Endodermal cell (in vitro differentiated cells): ENCODE measurements at places on chromosomes 11 and 22. TPM values are rescaled to one million over a fixed set of nuclear protein-coding genes. Genes with fewer than 3 reads are reported as not detected.

The OR5D14 gene
- not detected in 2 replicates for total RNA-seq

The ALKBH8 gene
- 6.3 and 7.6 TPM in 2 replicates for total RNA-seq

The FBLN1 gene
- total RNA-seq: 271 to 305 TPM (median 304 TPM) in 3 replicates

The PGA4 gene
- total RNA-seq: 0.52 and 0.62 TPM in 2 replicates

The VSIG10L2 gene
- not detected in 2 replicates for total RNA-seq

The MAPK11 gene
- total RNA-seq: 0.40 and 1.0 TPM in 2 replicates

The DLG2 gene
- 10.6 and 11.4 TPM in 2 replicates for total RNA-seq

The CNGA4 gene
- total RNA-seq: 1.7 to 3.2 TPM (median 2.8 TPM) in 3 replicates

The YIF1A gene
- 70.6 and 78.1 TPM in 2 replicates for total RNA-seq

The DGAT2 gene
- total RNA-seq: 4.9 and 6.0 TPM in 2 replicates

DNA sequence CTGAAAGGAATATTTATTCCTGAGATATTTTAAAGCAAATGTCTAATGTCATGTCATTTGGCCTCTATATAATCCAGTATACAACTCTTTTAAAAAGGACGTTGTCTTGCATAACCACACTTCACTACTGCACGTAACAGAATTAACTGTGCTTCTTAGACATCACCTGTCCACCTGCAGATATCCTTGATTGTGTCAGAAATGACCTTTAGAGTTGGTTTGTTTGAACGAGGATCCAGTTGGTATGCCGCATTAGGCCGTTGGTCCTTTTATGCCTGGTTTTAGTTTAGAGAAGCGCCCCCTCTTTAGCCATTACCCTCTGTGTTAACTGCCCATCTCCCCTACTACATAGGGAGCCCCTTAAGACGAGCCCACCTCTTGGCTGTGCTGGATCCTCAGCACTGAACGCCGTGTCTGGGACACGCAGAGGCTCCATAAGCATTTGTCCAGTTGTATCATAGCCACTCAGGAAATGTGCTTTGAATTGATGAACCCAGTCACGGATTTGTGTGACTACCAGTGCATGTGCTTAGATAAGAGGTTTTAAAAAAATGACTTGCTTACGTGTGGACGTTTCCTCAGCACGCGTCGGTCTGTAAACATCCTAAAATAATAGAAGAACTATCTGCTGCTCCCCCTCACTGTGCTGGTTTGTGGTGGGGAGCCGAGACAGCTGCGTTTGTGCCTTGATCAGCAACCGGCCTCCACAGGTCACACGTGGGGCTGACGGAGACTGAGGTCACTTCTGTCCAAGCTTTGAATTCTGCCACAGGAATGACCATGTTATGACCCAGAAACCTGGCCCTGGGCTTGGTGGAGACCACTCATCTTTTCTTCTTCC is 4.0 kb downstream of the MICAL2 start:
- peaks cover 54% of the 10 kb centered on the region for H3K27me3 ChIP-seq
- H3K4me1 ChIP-seq: peaks cover 5% of the 10 kb centered on the region
- H3K4me3 ChIP-seq: no peak overlapping the region
- no peaks in the 10 kb centered on the region for H3K36me3 ChIP-seq
- no peak for DNase-seq

- H3K4me3 ChIP-seq: no peak overlapping the region
- H3K27me3 ChIP-seq: no peaks in the 10 kb centered on the region
- H3K4me1 ChIP-seq: no peaks in the 10 kb centered on the region
- no peak for DNase-seq
- no peaks in the 10 kb centered on the region for H3K36me3 ChIP-seq
- no peak overlapping the region for H3K27ac ChIP-seq
Measured at GRCh38 chr22:29037340-29037932, 24.2 kb downstream of the C22orf31 start.

- no peaks in the 10 kb centered on the region for H3K36me3 ChIP-seq
- no peak for DNase-seq
- no peak overlapping the region for H3K27ac ChIP-seq
- peaks cover 4% of the 10 kb centered on the region for H3K4me1 ChIP-seq
Measured at GRCh38 chr11:46034041-46034440, 87.2 kb downstream of the PHF21A start.

GRCh38 chr11:110092515-110093406 is at the start of gene ZC3H12C:
ZC3H12C (plus strand) TSS chr11:110093392; CDS start chr11:110093412, 20 bp downstream.
- DNase-seq: peak; percentile 94
- H3K27me3 ChIP-seq: peaks cover 39% of the 10 kb centered on the region
- H3K27ac ChIP-seq: peak within 1 kb of the TSS; percentile 79
- H3K4me3 ChIP-seq: peak within 1 kb of the TSS; percentile 91
- H3K4me1 ChIP-seq: no peaks in the 10 kb centered on the region

DNA sequence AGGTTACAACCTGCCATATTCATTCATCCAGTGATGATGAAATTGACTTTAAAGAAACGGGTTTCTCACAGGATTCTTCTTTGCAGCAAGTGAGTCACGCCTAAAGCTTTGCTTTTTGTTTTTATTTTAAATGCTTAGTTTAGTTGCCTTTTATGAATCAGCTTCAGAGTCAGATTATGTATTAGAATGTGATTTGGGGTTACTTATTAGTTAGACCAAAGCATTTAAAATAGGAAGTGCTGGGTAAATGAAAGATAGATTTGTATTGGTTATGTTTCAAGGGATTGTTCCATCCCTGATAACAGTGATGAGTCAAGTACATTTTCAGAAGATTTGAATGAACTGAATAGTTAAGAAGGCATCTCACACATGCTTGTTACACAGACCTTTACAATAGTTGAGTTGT is 101.3 kb upstream of the GAL start:
- no peak overlapping the region for H3K27ac ChIP-seq
- DNase-seq: no peak
- H3K27me3 ChIP-seq: no peaks in the 10 kb centered on the region
- peaks cover 10% of the 10 kb centered on the region for H3K4me1 ChIP-seq

DNA sequence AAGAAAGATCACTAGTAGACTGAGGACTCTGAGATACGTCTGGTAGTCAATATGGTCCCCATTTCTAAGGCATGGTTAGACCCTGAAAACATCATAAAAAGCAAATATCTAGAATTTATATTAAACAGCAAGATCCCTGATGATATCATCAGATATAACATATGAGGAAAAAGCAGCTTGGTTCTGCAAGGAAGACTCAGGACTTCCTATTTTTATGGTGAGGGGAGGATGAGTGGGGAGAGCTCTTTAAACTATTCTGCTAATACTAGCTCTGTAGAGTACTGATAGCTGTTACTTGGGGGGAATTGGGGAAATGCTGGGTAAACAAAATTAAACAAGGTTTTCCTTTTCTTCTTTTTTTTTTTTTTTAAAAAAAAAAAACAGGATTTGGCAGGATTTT is 235.8 kb downstream of the SWAP70 start:
- no peak overlapping the region for H3K27ac ChIP-seq
- no peaks in the 10 kb centered on the region for H3K27me3 ChIP-seq
- H3K36me3 ChIP-seq: peaks cover 10% of the 10 kb centered on the region
- peaks cover 4% of the 10 kb centered on the region for H3K4me1 ChIP-seq
- H3K4me3 ChIP-seq: no peak overlapping the region
- no peak for DNase-seq

- H3K4me3 ChIP-seq: no peak overlapping the region
- DNase-seq: no peak
- no peak overlapping the region for H3K27ac ChIP-seq
Measured at GRCh38 chr11:115317277-115318185, 186.7 kb downstream of the CADM1 start.

- no peak overlapping the region for H3K4me3 ChIP-seq
- peak; percentile 58 for DNase-seq
- H3K36me3 ChIP-seq: no peaks in the 10 kb centered on the region
- H3K27ac ChIP-seq: peak overlapping the region; percentile 4
- H3K27me3 ChIP-seq: no peaks in the 10 kb centered on the region
Measured at GRCh38 chr11:131977231-131977630, 606.8 kb downstream of the NTM start.

DNA sequence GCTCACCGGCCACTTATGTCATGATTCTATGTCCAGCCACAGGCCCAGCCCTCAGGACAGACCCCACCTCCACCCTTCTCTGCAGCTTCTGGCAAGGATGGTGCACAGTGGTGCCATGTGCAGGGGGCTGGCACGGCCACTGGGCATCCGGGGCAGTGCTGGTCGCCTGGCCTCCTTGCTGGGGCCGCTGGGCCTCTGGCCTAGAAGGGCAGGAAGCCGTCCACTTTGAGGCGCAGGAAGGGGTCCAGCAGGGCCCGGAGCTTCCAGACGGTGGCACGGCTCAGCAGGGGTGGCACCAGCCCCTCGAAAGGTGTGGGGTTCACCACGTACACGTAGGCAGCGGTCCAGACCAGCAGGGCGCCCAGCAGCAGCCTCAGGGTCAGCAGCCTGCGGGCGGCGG is 2.4 kb downstream of the CCDC188 start:
- H3K36me3 ChIP-seq: no peaks in the 10 kb centered on the region
- no peak for DNase-seq
- no peaks in the 10 kb centered on the region for H3K4me1 ChIP-seq
- H3K27me3 ChIP-seq: no peaks in the 10 kb centered on the region
- H3K27ac ChIP-seq: no peak overlapping the region
- no peak overlapping the region for H3K4me3 ChIP-seq

- H3K27me3 ChIP-seq: no peaks in the 10 kb centered on the region
- DNase-seq: no peak
- H3K36me3 ChIP-seq: peaks cover 4% of the 10 kb centered on the region
- H3K4me1 ChIP-seq: peaks cover 6% of the 10 kb centered on the region
Measured at GRCh38 chr11:134228625-134229024, 4.2 kb downstream of the VPS26B start.

DNA sequence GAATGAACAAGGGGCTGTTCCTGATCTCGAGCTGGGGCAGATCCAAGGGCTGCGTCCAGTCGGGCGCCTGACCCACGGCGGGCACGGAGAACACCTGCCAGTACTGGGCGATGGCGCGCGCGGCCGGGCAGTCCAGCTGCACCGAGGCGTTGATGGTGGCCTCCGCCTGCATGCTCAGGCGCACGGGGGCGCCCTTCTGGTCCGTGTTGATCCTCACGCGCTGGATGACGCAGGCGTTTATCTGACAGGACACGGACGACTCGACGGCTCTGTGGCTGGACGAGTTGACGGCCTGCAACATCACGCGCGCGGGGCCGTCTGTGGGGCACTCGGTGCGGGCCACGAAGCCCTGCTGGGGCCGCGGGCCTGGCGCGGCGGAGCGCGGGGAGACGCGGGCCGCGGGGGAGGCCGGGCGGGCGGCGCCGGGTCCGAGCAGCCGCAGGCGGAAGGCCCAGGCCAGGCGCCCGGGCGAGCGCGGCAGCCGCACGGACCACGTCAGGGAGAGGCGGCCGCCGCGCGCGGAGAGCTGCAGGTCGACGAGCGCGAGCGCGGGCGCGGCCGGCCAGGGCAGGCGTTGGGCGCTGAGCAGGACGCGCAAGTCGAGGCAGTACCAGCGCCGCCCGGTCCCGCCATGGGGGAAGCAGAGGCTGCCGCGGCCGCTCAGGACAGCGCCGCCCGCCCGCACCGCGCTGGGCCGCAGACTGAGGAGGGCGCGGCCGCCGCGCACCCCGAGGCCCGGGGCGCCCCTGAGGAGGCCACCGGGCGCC is 511 bp downstream of the PKDREJ start:
- H3K4me1 ChIP-seq: no peaks in the 10 kb centered on the region
- H3K4me3 ChIP-seq: no peak overlapping the region
- H3K27me3 ChIP-seq: peaks cover 63% of the 10 kb centered on the region
- H3K27ac ChIP-seq: no peak overlapping the region

GRCh38 chr11:44226945-44227344 is 83.0 kb downstream of the ALX4 start:
- H3K4me3 ChIP-seq: no peak overlapping the region
- H3K4me1 ChIP-seq: no peaks in the 10 kb centered on the region
- H3K27me3 ChIP-seq: no peaks in the 10 kb centered on the region
- DNase-seq: no peak
- H3K27ac ChIP-seq: no peak overlapping the region

DNA sequence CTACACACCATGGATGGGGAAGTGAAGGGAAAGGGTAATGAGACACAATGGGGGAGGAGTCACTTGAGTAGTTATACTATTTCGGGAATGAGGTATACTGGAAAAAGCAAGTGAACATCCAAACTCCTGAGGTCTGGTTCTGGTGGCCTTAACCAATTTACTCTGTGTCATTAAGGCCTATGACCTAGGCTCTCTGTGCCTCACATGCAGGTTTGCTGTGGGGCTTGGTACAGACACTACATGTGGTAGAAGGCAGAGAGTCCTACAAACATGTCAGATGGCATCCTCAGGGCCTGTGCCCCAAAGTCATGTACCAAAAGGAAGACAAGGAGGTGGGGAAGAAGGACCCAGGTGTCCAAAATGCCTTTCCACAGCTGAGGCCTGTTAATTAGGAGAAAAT is 98.9 kb downstream of the TRIM29 start:
- peak overlapping the region; percentile 56 for H3K4me3 ChIP-seq
- DNase-seq: peak; percentile 18
- no peaks in the 10 kb centered on the region for H3K27me3 ChIP-seq
- no peak overlapping the region for H3K27ac ChIP-seq
- H3K36me3 ChIP-seq: no peaks in the 10 kb centered on the region

- H3K36me3 ChIP-seq: peaks cover 5% of the 10 kb centered on the region
- no peaks in the 10 kb centered on the region for H3K27me3 ChIP-seq
- no peaks in the 10 kb centered on the region for H3K4me1 ChIP-seq
- H3K27ac ChIP-seq: no peak overlapping the region
Measured at GRCh38 chr11:48066881-48067800, 86.8 kb downstream of the PTPRJ start.

DNA sequence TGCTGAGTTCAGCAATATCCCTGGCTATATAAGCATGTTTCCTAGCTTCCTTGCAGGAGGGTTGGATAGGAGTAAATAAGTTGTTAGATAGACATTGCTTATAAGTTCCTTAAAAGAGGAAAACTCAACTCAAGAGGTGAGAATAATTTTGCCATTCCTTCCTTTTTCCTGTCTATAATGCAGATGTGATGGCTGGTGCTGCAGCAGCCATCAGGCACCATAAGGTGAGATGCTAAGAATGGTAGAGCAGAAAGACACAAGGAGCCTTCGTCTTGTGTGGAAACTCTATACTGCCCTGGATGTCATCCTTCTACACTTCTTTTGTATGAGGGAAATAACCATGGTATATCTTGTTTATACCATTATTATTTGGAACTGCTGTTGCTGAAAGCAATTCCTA is 74.5 kb upstream of the GRK3 start:
- H3K4me3 ChIP-seq: no peak overlapping the region
- H3K27ac ChIP-seq: no peak overlapping the region
- H3K4me1 ChIP-seq: no peaks in the 10 kb centered on the region
- H3K36me3 ChIP-seq: no peaks in the 10 kb centered on the region
- no peak for DNase-seq

GRCh38 chr11:11095831-11096723 is 238.2 kb upstream of the ZBED5 start:
- no peak for DNase-seq
- peak overlapping the region; percentile 57 for H3K27ac ChIP-seq
- peaks cover 8% of the 10 kb centered on the region for H3K4me1 ChIP-seq
- no peaks in the 10 kb centered on the region for H3K36me3 ChIP-seq

DNA sequence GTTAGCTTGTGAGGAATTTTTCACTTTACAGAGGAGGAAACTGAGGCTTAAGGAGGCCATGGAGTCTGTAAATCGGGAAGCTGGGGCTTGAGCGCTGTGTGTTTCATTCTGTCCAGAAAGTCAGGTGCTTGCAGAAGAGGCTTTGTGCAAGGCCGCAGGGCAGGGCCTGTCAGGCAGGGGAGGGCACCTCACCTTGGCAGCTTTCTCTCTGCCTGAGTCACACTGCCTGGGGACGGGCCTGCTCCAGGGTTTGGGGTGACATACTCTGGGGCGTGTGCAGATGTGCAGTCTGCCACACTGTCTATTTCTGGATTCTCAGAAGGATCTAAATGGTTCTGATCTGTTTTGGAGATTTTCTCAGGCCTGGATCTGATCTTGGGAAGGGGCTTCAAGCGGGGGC is 8.4 kb downstream of the INCENP start:
- no peak overlapping the region for H3K4me3 ChIP-seq
- H3K27ac ChIP-seq: no peak overlapping the region
- peaks cover 62% of the 10 kb centered on the region for H3K36me3 ChIP-seq
- H3K27me3 ChIP-seq: no peaks in the 10 kb centered on the region
- no peak for DNase-seq
- H3K4me1 ChIP-seq: no peaks in the 10 kb centered on the region
